ENCODE measurements at places on chromosomes 4 and X.

DNA sequence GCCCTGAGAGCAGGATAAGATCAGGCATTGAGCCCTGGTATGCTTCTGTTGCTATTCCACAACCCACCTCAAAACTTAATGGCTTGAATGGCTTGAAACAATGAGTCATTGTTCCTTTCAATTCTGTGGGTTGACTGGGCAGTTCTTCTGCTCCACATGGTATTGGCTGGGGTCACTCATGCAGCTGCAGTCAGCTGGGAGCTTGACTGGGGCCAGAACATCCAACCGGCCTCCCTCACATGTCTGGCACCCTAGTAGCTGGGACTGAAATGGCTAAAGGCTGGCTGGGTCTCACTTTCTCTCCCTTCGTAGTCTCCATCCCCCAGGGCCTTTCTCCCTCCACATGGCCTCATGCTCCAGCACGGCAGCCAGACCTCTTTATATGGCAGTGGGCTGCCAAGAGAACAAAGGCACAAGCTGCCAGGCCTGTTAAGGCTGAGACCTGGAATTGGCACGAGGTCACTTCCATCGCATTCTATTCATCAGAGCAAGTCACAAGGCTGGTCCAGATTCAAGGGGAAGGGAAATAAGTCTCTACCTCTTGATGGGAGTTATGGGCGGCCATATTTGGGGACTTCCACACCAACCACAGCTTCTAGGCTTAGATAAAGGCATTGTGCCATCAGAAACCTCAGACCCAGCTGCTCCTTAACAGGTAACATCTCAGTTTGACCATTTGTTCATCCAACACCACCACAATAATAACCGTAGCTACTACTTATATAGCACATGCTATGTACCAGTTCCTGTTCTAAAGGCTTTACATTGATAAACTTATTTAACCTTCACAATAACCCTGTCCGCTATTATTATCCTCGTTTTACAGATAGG is 159.7 kb upstream of the ATP6AP2 start:
- DNase-seq = no peak

DNA sequence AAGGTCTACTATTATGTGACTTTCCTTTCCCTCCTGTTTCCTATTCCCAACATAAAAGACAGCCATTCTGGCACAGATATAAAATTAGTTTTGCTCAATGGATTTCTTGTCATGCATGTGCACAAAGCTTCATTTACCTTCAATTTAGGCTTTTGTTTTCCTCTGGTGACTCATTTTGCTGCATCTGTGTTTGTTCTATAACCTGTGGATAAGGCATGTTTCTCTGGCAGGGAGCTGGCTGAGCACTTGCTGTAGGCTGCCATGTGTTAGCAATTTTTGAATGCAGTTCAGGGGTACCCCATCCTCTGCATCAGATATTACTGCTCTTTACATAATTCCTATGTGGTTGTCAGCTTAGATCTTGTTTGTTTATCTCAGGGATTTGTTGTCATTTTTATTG is 202.8 kb upstream of the GRID2 start:
- no peak for DNase-seq

DNA sequence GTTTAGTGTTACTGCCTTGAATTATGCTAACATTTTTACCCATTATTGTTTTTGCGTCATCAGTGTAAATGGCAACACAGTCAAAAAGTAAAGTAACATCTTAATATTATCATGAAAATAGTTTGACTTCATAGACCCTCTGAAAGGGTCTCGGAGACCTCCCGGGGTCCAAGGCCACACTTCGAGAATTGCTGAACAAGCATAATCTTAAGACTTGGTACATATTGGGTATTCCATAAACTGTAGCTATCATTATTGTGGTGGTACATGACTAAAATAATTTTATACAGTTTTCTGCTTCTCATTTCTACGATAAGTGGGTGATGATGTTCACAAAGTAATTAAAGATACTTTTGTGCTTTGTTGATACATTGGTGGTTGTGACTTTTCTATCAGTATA is 32.6 kb downstream of the FABP2 start:
- DNase-seq = no peak

- DNase-seq = no peak
Measured at GRCh38 chr4:185847352-185848097, 35.5 kb upstream of the SORBS2 start.

DNA sequence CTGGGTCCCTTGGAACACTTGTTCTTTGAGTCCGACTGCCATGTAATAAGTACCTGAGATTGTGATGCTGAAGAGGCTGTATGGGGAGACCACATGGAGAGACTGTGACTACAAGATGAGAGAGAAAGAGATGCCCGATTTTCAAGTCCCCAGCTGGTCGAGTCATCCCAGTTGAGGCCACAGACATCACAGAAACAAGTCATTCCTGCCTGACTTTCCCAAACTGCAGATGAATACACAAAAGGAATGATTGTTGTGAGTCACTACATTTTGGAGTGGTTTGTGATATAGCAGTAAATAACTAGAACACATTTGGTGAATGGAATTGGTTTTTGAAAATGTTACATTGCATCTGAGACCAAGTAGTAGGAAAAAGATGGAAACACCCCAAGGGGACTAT is 9.0 kb upstream of the YIPF7 start:
- DNase-seq = no peak

DNA sequence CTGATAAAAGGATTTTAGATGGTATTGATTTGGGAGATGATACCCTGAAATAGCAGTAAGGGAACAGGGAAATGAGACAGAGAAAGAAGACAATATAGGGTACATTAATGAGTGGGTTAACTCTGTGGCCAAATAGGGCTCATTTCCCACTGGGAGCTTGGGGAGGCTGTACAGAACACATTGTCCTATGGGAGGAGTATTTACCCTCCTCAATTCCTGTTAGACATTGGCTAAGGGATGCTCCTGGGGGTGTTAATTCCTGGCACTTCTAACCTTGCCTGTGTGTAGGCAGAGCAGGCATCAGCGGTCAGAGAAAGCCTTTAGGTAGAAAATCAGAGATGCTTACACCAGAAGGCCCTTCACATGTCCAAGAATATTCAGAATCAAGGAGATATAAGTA is 49.0 kb downstream of the ARHGEF38 start:
- DNase-seq = no peak

- no peak for DNase-seq
Measured at GRCh38 chrX:153379508-153379907, 21.6 kb downstream of the PNMA6E start.

DNA sequence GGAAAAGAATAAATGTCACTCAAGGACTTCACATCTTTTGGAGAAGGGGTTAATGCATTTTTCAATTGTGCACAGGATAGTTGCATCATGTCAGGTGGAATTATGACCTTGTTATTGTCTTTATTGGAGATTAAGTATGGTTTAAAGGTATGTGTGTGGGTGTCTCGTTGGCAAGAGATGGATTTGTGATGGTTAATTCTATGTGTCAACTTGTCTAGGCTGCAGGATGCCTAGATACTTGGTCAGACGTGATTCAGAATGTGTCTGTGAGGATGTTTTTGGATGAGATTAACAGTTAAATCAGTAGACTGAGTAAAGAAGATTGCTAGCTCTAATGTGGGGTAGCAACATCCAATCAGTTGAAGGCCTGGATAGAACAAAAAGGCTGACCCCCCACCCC is 42.2 kb upstream of the HSD17B10 start:
- DNase-seq = no peak

DNA sequence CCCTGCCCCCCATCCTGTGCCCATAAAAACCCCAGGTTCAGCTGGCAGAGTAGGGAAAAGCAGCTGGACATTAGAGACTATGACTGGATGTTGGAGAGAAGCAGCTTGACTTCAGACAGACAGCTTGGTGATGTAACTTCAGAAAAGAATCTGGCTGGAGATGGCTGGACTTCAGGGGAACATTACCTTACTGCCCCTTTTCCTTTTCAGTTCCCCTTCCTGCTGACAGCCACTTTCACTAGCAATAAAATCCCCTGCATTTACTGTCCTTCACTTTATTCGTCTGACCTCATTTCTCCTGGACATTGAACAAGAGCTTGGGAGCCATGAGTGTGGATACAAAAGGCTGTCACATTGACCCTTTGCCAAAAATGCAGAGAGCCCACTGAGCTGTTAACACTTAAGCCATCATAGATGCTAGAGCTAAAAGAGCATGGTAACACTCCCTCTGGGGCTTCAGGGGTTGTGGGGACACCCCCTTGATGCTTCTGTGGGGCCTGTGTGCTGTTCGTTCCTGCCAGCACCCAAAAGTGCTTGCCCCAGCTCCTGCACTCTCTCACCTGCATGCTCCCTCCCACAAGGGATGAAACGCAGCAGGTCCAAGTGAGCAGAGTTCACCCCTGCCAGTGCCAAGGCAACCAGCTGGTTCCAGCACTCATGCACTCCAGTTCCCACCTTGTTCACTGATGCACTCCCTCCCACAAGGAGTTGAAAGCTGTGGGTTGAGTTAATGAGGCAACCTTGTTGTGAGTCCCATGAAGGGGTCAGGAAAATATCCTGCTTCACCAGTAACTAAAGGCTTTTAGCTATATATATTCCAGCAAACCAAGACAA is 263.8 kb upstream of the NDST3 start:
- no peak for DNase-seq

DNA sequence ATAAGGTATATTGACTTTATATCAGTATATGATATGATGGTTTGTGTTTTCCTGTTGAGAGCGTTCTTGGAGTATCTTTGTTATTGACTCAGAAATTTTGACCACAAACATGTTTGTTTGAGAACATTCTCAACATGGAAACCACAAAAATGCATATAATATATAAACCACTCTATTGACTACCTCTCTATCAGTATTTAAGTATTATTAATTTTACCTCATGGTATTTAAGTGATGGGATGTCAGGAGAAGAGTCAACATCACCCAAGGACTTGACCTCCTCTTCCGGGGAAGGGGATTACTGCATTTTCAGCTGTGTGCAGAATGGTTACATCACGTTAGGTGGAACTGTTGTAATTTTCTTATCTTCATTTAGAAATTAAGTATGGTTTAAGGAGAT is 54.3 kb upstream of the PUDP start:
- no peak for DNase-seq

- DNase-seq = no peak
Measured at GRCh38 chrX:1870421-1870820, 255.6 kb downstream of the ASMT start.

DNA sequence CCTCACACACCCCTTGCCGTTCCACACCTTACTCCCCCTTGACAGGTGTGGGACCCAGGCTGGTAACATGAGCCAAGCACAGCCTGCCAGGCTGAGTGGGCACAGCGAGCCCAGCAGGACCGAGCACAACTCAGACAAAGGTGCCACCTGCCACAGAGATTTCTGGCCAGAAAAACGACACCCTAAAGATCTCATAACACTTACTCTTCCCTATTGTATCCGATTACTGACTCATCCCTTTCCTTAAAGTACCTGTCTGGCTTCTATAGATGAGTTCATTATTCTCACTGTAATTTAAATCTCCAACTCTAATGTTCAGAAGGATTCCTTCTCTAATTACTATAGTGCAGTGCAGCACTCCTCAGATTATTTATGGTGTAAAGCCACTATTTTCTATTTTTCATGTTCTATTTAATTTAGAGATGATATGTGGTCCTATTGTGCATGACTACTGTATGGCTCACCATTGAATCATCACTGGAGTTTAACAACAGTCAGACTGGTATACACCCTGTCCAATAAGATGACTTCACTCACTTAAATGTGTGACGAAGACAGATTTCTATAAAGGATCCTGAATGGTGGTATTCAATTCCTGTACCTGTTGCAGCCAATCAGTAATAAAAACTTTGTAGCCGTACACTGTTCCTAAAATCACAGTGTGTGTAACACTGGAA is 7.6 kb upstream of the SYTL5 start:
- DNase-seq = no peak

DNA sequence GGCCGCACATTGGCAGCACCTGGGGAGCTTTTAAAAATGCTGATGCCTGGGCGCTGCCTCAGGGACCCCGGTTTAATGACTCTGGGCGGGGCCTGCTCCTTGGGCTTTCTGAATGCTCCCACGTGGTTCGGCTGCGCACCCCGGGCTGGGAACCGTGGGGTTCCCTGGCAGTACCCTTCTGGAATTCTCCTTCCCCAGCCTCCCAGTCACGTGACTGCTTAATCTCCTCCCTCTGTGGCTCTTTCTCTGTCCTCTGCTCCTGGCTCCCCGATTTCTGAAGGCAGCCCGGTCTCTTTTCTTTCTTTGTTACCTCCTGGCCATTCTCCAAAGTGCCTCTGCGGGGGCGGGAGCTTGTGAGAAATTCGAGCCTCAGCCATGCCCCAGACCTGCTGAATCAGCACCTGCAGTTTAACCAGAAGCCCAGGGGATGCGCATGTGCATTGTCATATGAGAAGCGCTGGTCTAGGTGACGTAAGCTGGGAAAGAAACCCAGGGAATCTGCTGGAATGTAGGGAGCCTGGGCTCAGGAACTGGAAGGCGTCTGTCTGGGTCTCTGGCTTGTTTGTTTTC is 16.6 kb downstream of the CLCN4 start:
- DNase-seq = no peak

DNA sequence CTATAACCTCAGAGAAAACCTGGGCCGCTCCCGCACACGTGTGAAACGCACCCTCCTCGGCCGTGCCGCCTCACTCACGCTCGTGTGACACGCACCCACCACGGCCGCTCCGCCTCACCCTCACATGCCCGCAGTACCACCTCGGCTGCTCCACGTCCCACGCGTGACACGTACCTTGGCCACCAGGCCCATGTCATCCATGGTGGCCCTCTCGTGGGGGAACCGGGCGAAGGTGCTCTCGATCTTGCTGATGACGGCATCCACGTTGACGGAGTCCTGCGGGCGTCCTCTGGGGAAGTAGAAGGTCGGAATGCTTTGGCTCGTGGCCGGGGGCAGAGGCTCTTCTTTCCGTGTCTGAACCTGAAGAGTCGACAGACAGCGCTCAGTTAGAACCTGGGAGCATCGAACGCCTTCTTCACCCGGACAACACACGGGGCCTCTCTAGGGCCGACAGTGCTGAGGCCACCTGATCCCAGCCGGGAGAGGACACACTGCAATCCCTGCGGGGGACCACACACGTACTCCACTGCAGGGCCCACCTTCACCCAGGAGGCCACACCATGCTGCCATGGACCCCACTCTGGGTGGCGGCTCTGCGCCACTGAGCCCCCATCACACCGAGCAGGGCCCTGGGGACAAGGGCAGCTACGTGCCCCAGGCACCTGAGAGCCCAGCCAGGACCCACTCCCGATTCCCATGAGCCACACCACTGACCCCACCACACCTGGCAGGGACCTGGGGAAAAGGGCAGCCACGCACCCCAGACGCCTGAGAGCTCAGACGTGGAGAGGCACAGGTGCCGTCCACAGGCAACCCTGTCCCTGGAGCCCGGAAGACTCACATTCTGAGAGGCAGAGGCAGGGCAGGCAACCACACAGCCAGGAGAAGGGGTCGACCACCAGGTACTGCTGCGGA is 25.2 kb downstream of the PPP2R3B start:
- DNase-seq = no peak

All from stimulated activated CD4-positive, alpha-beta T cell treated with anti-CD3 and anti-CD28 coated beads, Interleukin-15, amount 100 ng/mL, for 1 hour (primary cell).